ENCODE measurements at places on chromosomes 2 and 18.

DNA sequence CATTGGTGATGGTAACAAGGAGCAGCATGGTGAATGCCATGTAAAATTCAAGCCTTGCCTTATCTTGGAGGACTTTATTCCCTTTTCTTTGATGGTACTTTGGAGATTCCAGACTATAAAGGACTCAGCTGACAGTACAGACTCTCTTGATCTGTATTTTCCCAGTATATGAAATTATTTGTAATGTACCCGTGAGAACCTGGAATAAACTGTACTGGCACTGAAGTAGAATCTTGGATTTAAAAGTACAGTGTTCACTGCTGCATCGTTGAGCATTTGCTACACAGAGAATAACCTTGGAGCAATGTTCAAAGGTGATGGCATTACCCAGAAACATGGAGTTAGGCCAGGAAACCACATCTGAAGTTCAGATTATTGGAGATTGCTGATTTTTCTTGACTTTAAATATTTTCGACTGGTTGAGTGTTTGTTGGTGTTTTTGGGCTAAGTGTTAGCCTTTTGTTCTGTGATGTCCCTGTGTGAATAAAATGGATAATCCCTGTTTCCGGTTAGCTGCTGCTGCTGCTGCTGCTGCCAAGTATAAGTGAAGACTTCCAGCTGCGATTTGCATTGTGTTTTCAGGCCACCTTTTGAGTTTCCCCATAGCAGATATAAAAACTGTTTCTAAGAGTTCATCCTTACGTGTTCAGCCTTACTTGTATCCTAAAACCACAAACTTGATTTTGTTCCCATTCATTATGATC is 122.0 kb downstream of the SPTBN1 start:
- no peak for DNase-seq

GRCh38 chr2:143935482-143935752 is 584.5 kb downstream of the ZEB2 start:
- DNase-seq, result no peak

GRCh38 chr2:239025951-239026461 is 178.1 kb downstream of the TWIST2 start:
- DNase-seq, result no peak

DNA sequence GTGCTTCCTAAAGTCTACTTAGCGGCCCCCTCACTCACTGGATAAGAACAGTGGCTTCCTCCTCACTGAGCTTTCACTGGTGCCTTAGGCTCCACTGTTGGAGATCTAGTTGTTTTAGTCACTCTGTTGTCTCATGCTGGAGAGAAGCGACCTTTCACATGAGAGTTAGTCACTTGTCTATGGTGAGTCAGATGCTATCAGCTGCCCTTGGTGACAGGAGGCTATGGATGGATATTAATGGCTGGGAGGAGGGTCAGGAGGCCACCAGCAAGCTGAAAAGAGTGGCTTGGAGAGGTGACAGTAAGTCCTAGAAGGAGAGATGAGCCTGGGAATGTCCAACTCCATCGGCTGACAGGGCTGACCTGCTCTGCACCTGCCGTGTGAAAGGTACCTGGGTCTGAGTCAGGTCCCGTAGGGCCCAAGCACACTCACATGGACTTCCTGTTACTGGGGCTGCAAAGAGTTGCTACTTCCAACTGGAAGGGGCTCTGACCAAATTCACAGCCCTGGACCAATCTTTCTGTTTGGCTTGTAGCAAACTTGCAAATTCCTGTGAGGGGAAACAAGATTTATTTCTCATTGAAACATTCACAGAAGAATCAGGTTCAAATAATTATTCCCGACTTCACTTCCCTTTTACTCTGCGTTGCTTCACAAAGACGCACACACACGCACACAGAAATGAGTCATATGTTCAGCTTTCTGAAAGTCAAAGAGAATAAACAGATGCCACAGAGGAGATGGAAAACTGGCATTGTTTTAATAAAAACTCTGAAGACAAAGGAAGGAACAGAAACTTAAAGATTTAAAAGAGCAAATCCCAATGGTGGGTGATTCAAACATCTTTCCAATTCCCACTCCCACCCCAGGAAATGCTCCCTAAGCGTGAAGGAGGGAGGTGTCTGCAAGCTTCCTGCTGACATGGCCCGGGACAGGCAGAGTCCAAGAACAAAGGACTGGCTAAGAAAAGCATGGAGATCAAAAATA is 203.5 kb upstream of the TWIST2 start:
- no peak for DNase-seq

GRCh38 chr2:85741833-85742455 is 11.8 kb upstream of the ATOH8 start:
- no peak for DNase-seq

- no peak for DNase-seq
These were observed 36.8 kb upstream of the WIPF1 start for GRCh38 chr2:174634130-174635014.

- no peak for DNase-seq
These were observed 656.1 kb downstream of the RNF144A start for GRCh38 chr2:7573166-7573825.

All from vagina (tissue), 2 donors.